ENCODE measurements at places on chromosomes 7 and 10.

DNA sequence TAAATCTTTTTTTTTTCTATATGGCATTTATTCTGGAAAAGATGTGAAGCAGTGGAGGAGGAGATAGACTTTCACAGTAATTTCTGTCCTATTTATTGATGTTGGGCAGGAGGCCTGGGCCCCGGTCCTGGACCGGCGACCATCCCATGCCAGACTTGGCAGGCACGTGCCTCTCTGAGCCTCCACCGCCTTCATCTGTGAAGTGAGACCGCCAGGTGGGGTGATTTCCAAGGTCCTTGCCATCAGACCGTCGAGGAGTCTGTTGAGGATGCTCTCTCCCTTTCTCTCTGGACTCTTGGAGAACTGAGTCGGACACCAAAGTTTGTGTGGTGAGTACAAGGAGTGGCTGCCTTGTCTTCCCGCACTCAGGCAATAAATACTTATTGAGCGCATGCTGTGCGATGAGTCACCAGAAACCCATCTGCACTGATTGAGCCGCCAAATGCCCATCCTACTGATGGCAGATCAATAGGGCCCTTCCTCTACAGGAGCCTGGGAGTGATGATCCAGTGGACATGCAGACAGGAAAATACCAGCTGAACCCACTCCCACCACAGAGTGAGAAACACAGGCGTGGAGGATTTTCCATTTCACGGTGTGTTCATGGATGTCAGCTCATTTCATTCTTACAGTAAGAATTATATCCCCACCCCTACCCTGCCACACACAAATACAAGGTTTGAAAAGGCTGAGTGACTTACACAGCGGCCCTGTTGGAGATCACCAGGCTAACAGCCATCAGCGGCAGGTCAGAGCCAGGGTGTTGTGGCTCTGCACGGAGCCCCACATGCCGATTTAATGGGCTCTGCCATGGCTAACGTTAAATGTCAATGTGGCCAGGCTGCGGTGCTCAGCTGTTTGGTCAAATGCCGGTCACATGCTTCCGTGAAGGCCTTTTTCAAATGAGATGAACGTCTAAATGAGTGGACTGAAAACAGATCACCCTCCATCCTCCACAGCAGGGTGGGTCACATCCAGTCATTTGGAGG, 11.5 kb upstream of the PRKAG2 start:
- DNase-seq: no peak

GRCh38 chr10:57694956-57695608, 572.6 kb downstream of the IPMK start:
- no peak for DNase-seq

- DNase-seq: no peak
Observed at GRCh38 chr7:77674878-77675277, 21.4 kb upstream of the RSBN1L start.

- DNase-seq: no peak
Observed at GRCh38 chr10:5557040-5557721, 32.4 kb downstream of the CALML3 start.

- DNase-seq: no peak
Observed at GRCh38 chr7:55101359-55101758, 82.5 kb downstream of the EGFR start.

- no peak for DNase-seq
Observed at GRCh38 chr7:43491984-43492383, 90.9 kb upstream of the STK17A start.

GRCh38 chr7:39583539-39583938, 17.3 kb downstream of the YAE1 start:
- no peak for DNase-seq

DNA sequence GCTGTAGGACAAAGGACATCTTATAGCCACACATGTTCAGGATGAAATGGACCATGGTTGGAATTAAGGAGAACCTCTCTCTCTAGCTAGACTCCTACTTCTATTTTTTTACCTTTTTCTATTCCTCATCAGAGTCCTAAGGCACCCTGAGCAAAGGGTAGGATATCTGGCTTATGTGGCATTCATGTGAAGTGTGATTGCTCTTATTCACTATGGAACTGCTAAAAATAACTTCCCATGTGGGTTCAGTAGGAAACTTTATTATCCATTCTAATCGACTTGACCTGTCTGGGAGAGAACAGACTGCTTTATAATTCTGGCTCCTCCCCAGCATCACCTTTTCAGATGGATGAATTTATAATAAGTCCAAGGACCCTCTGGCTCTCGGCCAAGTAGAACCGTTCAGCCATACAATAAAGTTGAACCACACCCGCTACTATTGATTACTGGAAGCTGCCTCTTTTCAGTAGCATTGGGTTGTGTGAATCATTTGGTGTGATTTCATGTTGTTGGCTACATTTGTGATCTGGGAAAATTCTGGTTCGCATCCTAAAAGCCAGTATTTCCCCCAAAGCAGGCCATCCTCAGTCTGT, 117.5 kb downstream of the NRF1 start:
- DNase-seq: no peak

GRCh38 chr7:121909716-121910345, 36.9 kb downstream of the PTPRZ1 start:
- no peak for DNase-seq

- no peak for DNase-seq
Observed at GRCh38 chr10:101014966-101015581, 15.5 kb downstream of the LZTS2 start.

- no peak for DNase-seq
Observed at GRCh38 chr7:111554086-111554485, 8.2 kb downstream of the IMMP2L start.

DNA sequence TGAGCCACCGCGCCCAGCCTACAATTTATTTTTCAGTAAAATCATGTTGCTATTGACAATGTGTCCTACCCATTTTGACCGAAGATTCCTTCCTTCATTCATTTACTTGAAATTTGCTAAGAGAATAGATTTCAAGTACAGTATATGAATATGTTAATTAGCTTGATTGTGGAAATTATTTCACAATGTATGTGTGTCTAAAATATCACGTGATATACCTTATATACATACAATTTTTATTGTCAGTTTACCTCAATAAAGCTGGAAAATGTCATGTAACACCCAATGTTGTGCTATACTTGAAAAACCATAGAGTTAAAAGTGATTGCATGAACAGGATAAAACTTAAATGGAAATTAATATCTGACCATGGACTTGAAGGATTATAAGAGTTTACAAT, 521.7 kb upstream of the ANKRD30A start:
- no peak for DNase-seq

DNA sequence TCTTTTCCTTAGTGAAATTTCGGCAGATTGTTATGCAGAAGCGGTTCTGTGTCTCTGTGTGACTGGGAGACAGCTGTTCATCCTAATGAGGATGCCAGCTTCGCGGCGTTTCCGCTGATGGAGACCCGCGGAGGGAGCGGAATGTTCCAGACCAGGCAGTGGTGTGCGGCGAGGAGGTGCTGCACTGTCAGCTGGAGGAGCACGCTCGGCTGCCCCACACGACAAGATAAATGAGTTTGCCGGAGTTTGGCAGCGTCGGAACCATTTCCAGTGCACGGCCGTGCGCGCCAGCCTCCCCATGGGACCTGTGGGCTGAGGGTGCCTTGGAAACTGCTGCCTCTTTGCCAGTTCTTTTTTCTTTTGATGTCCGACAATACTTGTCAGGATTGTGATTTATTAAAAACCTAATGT, 64.6 kb downstream of the WDR37 start:
- no peak for DNase-seq

GRCh38 chr7:90605055-90605454, 8.9 kb downstream of the CDK14 start:
- no peak for DNase-seq

- no peak for DNase-seq
Observed at GRCh38 chr7:55344840-55345239, 20.3 kb upstream of the LANCL2 start.

DNA sequence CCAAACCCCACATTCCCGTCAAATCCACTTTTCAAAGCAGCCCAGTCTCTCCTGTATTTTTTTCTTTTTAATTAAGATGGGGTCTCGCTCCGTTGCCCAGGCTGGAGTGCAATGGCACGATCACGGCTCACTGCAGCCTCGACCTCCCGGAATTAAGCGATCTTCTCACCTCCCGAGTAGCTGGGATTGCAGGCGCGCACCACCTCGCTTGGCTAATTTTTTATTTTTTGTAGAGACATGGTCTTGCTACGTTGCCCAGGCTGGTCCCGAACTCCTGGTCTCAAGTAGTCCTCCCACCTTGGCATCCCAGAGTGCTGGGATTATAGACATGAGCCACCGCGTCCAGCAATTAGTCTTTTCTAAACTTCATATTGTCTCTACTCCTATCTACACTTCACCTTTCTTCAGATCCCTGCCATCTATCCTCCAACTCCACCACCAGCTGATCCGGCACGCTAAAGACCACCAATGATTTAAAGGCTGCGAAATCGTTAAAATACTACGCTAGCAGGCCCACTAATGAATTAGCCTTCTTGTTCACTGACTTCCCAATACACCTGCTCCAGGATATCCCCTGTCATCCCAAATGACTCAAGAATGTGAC, 525 bp upstream of the CHUK start:
- no peak for DNase-seq

DNA sequence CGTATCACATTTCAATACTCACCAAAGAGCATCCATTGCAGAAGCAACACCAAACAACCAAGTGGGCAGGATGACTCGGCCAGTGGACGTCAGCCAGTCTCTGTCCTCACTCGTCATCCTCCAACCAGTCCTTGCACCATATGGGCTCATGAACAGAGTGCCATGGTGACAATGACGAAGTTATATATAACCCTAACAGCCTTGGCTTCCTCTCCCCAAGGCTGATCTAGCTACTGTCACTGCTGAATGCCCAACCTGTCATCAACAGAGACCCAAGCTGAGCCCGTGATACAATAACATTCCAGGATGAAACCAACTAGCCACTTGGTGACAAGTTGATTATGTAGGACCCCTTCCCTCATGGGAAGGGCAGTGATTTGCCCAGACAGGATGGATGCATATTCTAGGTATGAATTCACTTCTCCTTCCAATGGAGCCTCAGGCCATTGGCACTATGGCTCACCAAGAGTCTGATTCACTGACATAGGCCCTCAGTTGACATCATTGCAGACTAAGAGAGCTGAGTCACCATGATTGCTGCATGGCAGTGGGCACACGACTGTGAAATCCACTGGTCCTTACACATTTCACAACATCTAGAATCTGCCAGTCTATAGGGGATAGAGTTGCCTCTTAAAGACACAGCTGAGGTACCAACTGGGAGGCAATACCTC, 26.3 kb upstream of the PPIF start:
- no peak for DNase-seq

GRCh38 chr10:129547608-129548007, 80.6 kb downstream of the MGMT start:
- DNase-seq: no peak

DNA sequence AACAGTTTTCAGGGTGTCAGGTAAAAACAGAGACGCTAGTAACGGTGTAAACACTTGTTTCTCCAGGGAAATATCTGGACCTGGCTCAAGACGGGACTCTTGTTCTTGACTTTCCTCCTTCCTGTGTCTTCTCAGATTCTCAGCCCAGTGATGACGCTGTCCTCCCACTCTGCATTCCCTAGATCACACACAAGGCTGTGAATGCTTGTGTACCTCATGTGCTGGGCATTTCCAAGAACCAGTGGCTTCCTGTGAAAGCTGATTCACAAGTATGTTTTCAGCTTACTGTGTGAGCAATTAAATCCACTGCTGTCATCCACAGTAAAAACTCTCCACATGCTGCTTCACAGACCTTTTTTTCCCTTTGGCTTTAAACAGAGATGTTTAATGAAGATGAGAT, 193.8 kb upstream of the DPP6 start:
- no peak for DNase-seq

DNA sequence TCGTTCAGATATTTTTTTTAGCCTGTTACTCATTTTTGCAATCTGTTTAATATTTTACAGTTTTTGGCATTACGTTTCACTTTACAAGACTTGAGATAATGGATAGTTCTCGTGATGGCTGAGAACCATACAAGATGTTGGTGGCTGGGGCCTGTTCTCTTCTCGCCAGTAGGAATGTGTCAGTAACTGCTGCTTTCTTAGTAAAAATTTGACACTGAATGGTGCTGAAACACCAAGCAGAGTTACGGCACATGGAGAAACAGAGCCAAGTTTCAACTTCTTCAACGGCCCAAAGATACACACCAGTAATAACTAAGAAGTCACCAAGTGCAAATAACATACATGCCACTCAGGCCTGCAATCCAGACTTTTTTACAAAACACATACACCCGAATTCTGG, 130.4 kb downstream of the NRP1 start:
- DNase-seq: no peak

DNA sequence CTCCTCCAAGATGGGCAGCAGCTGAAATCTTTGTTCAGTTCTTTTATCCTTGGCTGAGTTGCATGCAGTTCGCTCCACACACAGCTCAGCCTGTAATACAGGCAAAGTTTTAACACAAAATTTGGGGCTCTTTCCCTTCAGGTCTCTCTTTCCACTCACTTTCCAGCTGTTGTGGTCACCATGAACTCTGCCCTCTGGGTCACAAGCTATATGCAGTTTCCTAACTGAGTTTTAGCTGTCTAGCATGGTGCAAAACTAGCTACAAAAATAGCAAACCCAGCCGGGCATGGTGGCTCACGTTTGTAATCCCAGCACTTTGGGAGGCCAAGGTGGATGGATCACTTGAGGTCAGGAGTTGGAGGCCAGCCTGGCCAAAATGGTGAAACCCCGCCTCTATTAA, 53.2 kb downstream of the ABI1 start:
- DNase-seq: no peak

DNA sequence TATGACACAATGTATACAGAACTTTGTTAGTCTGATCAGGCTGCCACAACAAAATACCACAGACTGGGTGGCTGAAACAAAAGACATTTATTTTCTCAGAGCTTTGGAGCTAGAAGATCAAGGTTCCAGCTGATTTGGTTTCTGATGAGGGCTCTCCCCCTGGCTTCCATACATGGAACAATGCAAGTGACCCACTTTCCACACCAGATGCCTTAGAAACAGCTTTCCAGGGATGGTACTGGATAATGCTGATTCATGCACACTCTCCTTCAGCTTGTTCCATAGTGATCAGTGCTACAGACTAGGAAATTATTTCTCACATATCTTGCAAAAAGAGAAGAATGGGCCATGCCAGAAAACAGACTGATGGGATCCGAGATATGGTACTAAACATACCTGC, 1274.9 kb upstream of the SORCS1 start:
- no peak for DNase-seq

- no peak for DNase-seq
Observed at GRCh38 chr7:55211726-55212125, 153.4 kb upstream of the LANCL2 start.

GRCh38 chr10:58854811-58855210, 321.6 kb upstream of the PHYHIPL start:
- DNase-seq: no peak

GRCh38 chr10:111030042-111030750, 46.6 kb upstream of the ADRA2A start:
- DNase-seq: no peak

DNA sequence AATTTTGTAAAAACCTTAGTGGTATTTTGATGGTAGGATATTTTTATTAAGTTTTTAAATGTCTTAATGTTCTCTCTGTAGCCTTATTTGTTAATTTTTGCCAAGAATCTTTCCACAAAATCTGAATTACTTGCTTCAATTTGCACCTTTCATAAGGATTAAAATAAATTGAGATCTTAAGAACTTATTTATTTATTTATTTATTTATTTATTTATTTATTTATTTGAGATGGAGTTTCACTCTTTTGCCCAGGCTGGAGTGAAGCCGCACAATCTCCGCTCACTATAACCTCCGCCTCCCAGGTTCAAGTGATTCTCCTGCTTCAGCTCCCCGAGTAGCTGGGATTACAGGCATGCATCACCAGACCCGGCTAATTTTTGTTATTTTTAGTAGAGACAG, 98.6 kb downstream of the PPP1R9A start:
- DNase-seq: no peak
